ENCODE measurements at places on chromosomes 3 and 15. TPM values are rescaled to one million over a fixed set of nuclear protein-coding genes. Genes with fewer than 3 reads are reported as not detected.

Gene LMCD1
- 24.9 TPM for total RNA-seq

Gene CYP11A1
- total RNA-seq, result not detected

Gene EFCAB12
- 0.35 TPM for total RNA-seq

Gene UCN2
- total RNA-seq, result 0.31 TPM

Gene SUCLG2
- 47.4 TPM for total RNA-seq

Gene AMOTL2
- 116 TPM for total RNA-seq

Gene TBC1D2B
- 24.4 TPM for total RNA-seq

Gene FOXL2NB
- 3.3 TPM for total RNA-seq

Measured in myocyte (in vitro differentiated cells).